ENCODE measurements at places on chromosomes 4 and X. TPM values are rescaled to one million over a fixed set of nuclear protein-coding genes. Genes with fewer than 3 reads are reported as not detected.

DNA sequence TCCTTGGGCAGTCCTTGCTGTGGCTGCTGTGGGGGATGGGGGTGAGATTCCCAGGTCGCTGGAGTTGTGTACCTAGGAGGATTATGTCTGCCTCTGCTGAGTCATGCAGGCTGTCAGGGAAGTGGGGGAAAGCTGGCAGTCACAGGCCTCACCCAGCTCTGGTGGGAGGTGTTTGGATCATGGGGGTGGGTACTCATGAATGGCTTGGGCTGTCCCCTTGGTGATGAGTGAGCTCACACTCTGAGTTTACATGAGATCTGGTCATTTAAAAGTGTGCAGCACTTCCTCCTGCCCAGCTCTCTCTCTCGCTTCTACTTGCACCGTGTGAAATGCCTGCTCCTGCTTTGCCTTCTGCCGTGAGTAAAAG lies 24.6 kb upstream of the PDLIM3 start:
- DNase-seq = peak; percentile 88

DNA sequence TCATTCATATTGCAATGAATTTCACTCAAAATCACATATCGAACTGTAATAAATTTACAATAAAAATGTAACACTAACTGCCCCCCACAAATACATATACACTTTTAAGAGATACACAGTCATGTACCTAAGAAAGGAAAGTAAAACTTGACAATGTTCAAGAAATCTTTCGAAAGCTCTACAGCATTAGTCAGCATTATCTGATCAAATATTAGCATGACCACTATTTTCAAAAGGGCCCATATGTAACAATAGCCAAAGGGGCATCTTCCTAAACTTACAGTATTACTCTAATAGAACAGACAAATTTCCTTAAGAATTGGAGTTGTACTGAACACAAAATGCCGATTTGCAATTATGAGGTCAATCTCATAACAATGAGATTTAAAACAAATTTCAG lies 51.8 kb downstream of the STX18 start:
- no peak for DNase-seq

DNA sequence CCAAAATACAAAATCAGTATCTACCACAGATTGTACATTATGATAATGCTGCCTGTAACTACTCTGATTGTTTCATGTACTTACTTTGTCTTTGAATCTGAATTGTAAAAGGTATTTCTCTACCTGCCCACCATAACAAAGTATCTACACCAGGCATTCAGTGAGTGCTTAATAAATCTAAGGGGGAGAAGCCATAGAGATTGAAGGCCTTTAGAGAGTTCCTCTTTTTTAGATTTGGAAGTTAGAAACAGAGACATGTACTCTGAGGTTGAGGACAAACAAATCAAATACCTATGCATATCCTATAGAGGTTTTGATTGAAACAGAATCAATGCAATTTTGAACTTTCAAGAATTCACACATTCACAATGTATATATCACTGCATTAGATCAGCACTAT lies 42.7 kb downstream of the SAT1 start:
- DNase-seq = no peak

- DNase-seq = peak; percentile 1
Observed at GRCh38 chr4:91935217-91935616, 368.5 kb upstream of the GRID2 start.

DNA sequence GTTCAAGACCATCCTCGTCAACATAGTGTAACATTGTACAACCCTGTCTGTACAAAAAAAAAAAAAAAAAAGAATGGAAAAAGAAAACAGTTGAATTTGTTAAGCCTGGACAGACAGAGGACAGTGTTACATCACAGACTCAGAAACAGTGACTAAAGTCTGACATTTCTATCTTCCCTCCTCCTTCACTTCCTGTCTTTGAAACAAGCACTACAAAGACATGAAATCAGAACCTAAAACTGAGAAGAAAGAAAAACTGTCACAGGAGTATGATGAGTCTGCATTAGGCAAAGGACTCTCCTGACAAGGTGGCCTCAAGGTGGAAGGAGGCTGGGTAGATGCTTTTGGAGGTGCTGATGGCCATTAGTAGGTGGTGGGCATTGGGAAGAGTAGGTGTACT lies 126.7 kb downstream of the RBM47 start:
- peak; percentile 39 for DNase-seq

DNA sequence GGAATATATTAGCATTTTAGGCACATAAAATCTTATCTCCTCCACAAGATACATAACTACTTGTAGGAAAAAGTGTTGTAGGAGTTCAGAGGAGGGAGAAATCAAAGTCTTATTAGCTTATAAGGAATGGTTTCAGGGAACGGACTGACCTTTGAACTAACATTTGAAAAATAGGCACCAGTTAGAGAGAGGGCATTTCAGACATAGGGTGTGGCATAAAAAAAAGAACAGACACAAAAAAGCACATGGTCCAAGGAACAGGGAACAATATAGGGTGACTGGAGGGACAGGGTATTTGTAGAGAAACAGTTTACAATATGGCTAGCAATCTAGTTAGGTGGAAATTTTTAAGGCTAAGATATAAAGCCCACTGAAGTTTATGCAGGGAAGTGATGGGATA lies 6.4 kb downstream of the ABCB7 start:
- no peak for DNase-seq

GRCh38 chrX:50736656-50737055 lies 77.3 kb downstream of the SHROOM4 start:
- DNase-seq = no peak

GRCh38 chrX:133749951-133750350 lies 235.4 kb downstream of the GPC3 start:
- DNase-seq = no peak

GRCh38 chr4:115292320-115293092 lies 179.1 kb upstream of the NDST4 start:
- DNase-seq = no peak

- no peak for DNase-seq
Observed at GRCh38 chr4:93960450-93960849, 131.9 kb downstream of the ATOH1 start.

DNA sequence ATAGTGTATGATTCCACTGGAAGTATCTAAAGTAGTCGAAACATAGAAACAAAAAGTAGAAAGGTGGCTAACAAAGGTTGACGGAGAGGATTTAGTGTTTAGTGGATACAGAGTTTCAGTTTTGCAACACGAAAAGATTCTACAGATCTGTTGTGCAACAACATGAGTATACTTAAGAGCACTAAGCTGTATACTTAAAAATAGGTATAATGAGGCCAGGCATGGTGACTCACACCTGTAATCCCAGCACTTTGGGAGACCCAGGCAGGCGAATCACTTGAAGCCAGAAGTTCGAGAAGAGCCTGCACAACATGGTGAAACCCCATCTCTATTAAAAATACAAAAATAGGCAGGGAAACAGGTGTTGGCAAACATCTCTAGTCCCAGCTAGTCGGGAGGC lies 7.9 kb upstream of the ATRX start:
- no peak for DNase-seq

- DNase-seq = no peak
Observed at GRCh38 chr4:3462790-3463415, at the start of gene DOK7. Gene DOK7, plus strand, starts transcription at chr4:3463306. Its CDS starts 70 bp downstream, at chr4:3463376.

DNA sequence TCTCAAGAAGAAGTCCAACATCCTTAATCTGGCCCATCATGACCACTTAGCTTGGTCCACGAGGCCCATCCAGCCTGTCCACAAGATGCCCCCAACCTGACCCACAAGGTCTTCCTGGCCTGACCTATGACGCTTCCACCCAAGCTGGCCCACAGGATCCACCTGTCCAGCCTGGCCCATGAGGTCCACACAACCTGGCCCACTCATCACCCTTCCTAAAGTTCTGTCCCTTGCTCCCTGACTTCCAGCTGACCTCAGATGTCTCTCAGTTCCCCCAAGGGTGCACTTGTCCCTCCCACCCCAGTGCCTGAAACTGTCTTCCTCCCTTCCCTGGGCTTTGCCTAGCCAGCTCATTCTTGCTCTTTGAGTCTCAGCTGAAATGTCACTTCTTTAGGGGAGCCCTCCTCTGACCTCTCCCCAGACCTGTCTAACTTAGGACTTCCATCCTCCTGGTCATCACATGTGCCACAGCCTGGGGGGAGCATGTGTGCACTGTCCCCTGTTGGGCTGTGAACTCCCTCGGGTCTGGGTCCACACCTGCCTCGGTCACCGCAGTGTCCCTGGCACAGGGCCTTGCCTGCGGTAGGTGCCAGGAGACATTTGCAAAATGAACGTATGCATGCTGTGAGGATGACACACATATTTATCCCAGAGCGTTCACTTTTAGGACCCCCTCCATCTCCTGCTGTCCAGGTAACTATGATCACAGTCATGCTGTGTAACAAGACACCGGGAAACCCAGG lies 61.7 kb downstream of the EVC start:
- no peak for DNase-seq

GRCh38 chrX:39532761-39533160 lies 565.0 kb downstream of the BCOR start:
- DNase-seq = no peak

- DNase-seq = peak; percentile 13
Observed at GRCh38 chr4:3145234-3145924, 70.9 kb downstream of the HTT start.

DNA sequence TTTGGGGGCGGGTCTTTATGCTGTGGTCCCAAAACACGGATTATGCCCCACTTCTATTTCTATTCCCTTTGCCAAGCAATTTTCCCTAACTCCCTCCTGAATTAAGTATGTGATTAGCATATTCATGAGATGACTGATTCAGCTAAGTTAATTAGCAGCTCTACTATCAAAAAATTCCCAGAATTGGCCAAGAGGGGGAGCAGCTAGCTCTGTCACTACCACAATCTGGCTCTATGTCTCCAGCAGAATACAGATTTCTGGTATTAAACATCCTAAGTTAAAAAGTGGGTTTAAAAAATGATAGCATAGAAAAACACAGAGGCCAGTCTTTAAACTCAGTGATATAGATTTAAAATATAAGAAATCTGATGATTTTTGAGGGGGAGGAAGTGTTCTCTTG lies 80.3 kb downstream of the GPC4 start:
- peak; percentile 61 for DNase-seq

- DNase-seq = no peak
Observed at GRCh38 chr4:64897683-64898082, 488.4 kb upstream of the TECRL start.

DNA sequence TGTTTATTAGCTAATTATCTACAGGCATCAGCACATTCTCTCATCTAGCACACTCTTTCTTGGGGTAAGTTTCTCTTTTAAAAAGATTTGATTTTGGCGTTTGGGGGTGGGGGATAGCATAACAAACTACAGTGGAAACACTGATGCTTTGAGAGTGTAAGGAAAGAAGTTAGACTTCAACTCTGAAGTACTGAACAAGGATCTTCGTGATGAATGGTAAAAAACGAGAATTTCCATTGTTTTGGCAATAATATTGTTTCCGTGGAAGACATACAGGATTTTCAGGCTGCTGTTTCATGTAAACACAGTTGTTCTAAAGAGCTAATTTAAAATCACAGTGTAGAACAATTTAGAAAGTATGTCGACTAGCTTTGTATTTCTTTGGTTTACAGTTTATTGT lies 451 bp downstream of the LPAR4 start:
- DNase-seq = no peak

Gene FOXR2
- not detected for total RNA-seq

Gene NEIL3
- total RNA-seq = 18.1 TPM

Gene FAAH2
- 0.17 TPM for total RNA-seq

Gene SPANXC
- 5.8 TPM for total RNA-seq
